ENCODE measurements at places on chromosomes 16 and 17.
A peak's percentile ranks its signal among the peaks of the same experiment; 100 is the strongest.

DNA sequence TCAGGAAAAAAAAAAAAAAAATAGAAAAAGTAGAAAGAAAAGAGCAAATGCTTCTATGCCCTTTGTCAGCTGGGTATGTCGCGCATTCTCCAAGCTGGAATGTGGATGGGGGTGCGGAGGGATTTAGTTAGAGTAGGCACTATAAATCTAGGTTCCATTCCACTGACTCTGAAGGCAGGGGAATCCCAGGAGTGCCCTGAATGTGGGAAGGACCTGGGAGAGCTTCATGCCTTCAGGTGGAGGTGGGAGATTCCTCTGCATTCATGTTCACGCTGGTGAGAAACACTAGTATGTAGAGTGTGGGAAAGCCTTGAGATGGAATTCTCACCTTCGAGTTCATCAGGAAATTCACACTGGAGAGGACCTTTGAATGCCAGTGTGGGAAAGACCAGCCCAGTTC lies 12.4 kb downstream of the ZNF232 start:
- DNase-seq = no peak

GRCh38 chr17:40230670-40231069 lies 11.6 kb downstream of the WIPF2 start:
- DNase-seq = no peak

- DNase-seq = no peak
Observed at GRCh38 chr16:57807252-57807967, 5.1 kb upstream of the KIFC3 start.

GRCh38 chr17:5502552-5502951 lies 16.2 kb downstream of the MIS12 start:
- no peak for DNase-seq

DNA sequence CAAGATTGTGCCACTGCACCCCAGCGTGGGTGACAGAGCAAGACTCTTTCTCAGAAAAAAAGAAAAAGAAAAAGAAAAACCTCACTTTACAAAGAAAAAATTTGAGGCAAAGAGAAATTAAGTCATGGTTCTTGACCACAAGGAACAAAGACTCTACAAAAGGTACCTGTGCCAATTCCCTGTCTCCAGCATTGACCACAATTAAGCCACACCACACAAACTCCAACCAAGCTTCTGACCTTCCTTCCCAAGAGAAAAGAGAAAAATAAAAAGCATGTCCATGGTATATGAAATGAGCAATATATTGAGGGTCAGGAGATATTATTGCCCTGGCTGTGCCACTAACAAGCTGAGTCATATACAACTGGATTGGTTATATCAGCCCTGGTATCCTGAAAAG lies 146.3 kb upstream of the NOG start:
- no peak for DNase-seq

DNA sequence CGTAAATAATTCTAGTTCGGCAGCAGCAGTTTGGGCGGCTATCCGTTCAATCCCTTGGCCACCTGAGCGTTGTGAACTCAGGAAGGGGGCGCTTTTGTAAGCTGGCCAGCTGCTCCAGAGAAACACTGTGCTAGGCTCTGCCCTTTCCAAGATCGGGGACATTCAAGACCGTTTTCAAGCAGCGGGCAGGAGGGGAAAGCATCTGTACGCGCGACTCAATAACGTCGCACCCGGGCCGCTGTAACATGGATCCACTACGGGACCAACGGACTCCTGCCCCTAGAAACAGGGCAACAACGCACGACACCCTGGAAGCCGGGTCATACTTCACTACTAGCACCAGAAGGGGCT lies 463 bp downstream of the TOP2A start:
- no peak for DNase-seq

DNA sequence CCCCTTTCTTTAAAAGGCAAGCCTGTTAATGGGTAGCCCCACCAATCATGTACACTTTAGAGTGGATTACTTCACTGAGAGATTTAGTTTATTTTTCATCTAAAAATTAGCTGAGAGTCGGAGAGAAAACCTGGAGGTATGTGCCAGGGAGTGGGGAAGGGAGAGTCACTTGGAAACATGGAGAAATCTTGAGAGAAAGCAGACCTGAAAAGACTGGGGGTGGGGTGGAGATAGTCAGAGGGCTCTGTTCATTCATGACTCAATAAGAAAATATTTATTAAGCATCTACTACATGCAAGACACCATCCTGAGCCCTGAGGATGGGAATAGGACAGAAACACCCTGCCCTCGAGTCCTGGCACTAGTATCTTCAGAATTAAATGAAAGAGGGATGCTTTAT lies 27.4 kb upstream of the RCVRN start:
- peak; percentile 67 for DNase-seq
